ENCODE measurements at places on chromosomes 12 and 14.

GRCh38 chr14:100733152-100733850 is 6.6 kb downstream of the DLK1 start:
- no peak for DNase-seq

- DNase-seq, result no peak
Observed at GRCh38 chr14:68794851-68795596, 2.2 kb upstream of the ZFP36L1 start.

DNA sequence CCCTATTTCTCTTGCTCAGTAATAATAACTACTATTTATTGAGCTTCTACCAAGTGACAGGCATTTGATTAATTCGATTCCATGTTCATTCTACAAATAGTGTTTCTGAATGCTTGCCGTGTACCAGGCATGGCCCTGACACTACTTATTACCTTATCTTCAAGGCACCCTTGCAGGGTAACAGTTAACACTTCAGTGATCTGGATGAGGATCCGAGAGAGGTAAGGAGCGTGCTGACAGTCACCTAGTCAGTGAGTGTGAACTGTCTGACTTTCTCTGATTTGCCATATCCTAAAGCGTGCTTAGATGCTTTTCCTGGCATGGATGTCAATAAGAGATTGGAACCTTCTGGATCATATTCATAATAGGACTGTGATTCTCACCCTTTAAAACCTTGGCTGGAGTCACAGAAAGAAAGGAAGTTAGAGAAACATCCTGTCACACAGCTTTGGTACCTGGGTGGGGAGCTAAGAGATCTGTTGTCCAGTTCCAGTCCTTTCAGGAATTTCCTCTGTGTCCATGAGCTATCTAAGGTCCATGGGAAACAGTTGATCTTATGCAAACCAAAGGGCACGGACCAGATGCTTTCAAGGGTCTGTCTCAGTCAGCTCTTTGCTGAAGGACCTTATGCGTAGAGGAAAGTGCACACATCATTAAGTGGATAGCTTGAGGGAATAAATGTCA is 54.8 kb downstream of the PPFIBP1 start:
- DNase-seq, result no peak

DNA sequence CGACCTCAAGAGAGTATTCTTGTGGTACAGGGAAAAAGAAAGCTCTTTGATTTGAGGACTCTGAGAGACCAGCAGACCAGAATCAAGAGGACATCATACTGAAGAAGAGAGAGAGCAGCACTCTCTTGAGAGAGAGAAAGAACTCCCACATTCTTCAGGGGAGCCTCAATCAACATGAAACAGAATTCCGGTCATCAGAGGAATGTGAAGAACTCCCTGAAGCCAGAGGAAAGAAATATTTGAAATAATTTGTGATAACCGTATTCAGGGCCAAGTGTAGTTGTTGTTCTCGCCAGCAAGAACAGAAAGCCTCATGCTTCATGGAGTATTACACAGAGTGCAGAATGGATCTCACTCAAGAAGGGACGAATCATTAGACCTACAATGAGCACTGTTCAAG is 363.8 kb upstream of the TMEM132C start:
- DNase-seq, result no peak

GRCh38 chr12:75991753-75992152 is 39.8 kb downstream of the PHLDA1 start:
- no peak for DNase-seq

DNA sequence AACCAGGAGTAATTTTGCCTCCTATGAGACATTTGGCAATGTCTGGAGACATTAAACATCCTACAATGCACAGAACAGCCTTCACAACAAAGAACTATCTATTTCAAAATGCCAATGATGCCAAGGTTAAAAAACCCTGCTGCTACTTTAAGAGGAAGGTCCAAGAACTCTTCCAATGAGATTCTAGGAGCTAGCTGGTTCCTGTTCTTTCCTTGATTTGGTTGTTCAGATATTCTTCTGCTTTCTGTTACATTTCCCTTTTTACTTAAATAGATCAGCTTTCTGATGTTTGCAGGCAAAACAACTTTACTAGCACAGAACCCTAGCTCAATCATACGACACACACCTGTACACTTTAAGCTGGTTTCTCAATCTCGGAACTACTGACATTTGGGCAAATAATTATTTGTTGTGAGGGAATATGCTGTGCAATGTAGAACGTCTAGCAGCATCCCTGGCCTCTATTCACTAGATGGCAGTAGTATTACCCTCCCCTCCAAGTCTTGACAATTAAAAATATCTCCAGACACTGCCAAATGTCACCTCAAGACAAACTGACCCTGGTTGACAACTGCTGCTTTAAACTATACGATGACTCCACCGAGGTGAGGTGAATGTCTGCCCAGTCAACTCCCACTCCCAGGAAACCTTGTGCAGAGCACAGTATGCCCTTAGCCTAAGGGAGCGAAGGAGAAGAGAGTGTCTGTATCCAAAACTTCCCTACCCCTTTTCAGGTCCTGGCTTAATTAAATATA is 4.4 kb downstream of the BLTP3B start:
- DNase-seq, result no peak

DNA sequence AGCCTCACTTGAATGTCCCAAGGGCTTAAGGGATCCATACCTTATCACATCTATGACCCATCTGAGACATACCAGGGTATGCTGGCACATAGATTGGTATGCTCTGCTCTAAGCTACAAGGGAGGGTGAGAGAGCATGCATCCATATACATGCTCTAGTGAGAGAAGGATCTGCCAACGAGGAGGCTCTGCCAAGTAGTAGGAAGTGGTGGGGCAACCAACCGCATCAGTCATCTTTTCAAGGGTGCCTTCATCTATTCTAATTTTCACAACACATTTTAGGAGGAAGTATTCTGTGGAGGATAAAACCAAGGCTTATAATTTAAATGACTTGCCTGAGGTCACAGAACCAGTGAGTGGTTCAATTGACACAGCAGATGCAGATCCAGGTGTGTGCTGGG is 6.6 kb upstream of the PPM1A start:
- no peak for DNase-seq

DNA sequence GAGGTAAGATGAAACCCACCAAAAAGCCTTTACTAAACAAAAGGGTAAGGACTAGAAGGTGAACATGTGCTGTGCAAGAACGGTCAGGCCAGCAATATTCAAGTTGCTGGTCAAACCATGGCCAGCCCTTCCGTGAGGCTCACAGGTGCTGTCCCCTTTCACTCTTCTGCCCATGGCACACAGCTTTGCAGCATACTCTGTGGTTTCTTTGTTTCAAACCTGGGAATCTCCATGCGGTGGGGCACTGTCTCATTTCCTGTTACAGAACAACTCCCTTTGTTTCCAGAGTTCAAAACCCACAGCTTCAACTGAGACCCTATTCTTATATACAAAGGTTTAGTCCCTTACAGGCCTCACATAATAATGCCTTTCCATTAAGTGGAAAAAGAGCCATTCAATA is 1.7 kb upstream of the OVCH1 start:
- no peak for DNase-seq

DNA sequence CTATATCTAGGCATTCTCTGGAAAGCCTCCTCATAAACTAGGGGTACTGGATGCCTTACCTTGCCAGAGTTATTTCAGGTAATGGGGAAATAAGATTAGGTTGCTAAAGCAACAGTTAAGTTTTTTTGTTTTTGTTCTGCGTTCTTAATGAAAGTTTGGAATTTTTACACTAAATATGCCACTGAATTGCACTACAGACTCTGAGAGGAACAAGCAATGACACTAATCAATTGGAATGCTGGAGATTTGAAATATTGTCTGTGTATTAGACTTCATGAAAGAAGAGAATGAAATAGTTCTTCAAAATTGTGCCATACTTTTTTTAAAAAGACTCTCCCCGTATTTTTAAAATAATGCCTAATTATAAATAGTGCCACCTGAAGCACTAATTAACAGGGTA is 287.8 kb downstream of the NAV3 start:
- DNase-seq, result no peak

- DNase-seq, result no peak
Observed at GRCh38 chr12:17456486-17456885, 633.5 kb downstream of the RERGL start.

DNA sequence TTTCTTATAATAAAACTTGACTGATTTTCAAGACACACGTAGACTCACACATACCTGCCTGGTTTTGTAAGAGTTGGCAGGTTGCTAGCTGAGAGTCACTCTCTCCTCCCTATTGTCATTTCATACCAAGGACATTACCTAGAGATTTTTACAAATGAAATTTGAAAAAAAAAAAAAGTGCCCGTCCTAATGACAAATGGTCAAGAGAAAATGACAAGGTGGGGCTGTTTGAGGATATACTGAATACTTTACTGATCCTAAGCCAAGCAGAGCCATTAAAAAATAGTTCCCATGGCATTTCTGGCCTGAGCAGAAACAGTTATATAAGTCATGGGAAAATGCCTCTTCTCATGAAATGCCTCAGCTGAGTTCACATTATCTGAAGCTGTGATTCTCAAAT is 150.2 kb downstream of the DYRK2 start:
- no peak for DNase-seq

GRCh38 chr12:101018540-101018939 is 191.5 kb downstream of the SLC5A8 start:
- no peak for DNase-seq

DNA sequence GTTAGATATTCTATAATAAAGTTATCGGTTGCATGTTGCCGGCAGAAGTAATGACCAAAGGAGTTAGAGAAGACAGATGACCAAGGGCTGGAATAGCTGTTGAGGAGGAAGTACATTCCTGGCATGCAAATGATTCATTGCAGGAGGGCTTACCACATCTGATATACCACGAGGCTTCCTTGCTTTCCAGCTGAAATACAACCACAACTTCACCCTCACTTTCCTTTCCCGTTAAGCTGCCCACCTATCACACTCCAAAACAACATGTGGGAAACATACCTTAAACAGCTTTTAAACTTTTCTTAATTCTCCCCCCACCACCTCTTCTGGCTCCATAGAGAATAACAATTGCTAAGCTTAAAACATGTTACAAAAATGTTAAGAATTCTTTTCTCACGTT is 594.1 kb downstream of the NRXN3 start:
- no peak for DNase-seq

DNA sequence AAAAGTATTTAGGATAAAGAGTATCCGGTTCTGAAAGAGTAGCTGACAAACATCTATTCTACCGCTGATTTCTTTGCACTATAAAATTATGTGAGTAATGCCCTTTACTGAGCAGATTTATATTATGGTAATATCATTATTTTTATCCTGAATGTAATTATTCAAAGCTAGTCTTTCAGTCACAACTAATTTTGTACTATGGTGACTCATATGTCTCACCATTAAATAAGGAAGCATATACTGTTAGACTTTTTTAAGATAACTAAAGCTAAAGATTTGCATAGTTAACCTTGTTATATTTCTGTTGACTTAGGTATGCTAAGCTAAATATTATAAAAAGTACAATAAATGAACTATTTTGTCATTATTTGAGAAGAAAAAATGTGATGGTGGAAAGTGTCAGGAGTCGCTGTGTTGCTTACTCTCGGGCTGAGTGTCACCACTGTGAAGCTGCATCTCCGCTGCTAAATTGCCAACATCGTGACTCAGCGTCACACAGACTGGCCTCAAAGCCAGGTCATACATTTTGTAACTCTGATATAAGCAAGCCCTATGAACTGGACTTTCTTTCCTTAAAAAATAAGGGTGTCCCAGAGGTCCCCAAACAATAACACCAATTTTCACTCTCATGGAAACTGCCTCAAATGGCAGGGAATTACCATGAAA is 69.1 kb upstream of the SSTR1 start:
- DNase-seq, result no peak

- DNase-seq, result no peak
Observed at GRCh38 chr14:33098016-33098415, 159.3 kb downstream of the NPAS3 start.

DNA sequence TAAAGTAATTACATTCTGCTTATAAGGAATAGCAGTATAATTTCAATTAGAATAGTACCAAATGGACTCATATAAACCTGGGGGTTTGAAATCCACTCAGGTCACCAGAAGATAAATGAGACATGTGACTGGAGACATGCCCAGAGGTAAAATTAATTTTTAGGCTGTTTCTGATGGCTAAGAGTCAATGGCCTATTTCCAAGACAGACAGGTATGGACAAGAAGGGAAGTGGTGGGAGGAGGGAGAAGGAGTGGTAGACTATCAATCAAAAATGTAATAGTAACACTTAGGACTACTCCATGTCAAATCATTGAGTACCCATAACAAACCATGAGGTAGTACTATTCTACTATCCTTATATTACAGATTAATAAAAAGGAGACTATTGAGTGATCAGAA is 544.0 kb downstream of the GALC start:
- DNase-seq, result no peak

GRCh38 chr14:61326146-61326545 is 4.8 kb downstream of the PRKCH start:
- no peak for DNase-seq

DNA sequence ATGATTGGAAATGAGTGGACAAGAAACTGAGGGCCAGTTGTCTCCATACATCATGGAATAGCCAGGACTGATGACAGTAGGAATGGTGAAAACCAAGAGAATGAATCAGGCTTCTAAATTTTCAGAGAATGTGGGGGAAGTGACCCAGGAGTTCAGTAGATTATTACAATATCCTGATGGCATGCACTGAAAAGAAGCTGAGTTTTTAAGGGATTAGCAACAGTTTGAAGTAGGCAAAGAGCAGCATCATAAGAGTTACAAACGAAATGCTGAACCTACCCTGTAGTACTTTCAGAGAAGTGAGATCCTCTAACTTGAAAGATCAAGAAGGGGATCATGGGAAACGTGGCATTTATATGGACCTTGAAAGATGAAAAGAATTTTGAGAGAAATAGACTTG is 13.2 kb downstream of the SLC2A14 start:
- no peak for DNase-seq

- no peak for DNase-seq
Observed at GRCh38 chr14:99034711-99035171, 237.3 kb downstream of the BCL11B start.

DNA sequence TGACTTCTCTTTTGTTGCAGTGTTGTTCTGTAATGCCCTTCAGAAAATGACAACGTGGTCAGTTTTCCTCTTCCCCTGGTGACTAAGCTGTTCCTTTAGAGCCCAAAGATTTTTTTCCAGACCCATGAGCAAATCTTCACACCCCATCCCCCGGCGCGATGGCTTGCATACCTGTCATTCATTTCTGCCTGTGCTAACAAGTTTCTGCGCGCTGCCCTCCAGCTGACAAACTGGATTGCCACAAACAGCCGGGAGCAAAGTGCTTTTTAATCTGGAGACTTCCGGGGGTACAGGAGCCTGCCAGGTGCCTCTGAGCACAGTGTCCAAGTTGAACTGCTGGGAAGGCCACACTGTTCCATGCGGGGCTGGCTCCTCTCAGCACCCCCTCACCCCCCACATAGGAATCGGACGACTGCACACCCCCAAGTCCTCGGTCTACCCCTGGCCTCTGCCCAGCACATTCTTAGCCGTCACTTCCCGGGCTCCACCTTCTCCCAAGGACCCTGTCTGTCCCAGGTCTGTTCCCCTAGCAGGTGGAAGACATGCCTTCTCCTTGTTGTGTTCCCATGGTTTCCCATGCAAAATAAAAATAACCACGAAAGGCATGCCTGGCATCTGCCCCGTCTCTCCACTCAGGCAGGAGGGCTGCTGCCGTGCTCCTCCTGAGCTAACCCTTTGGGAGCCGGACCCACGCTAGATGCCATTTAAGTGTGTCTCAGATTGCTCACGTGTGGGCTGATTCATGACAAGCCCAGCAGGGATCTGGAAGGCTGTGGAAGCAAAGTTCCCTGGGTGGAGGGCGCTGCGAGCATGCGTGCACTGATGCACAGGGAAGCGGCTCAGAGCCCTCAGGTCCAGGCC is 14.1 kb downstream of the RILPL1 start:
- no peak for DNase-seq
